ENCODE measurements at places on chromosomes 3 and 15. TPM values are rescaled to one million over a fixed set of nuclear protein-coding genes. Genes with fewer than 3 reads are reported as not detected.

APH1B gene
- total RNA-seq, result 28.1 TPM

- no peak for DNase-seq
Observed at GRCh38 chr3:128081846-128082245, 29.6 kb downstream of the SEC61A1 start.

DNA sequence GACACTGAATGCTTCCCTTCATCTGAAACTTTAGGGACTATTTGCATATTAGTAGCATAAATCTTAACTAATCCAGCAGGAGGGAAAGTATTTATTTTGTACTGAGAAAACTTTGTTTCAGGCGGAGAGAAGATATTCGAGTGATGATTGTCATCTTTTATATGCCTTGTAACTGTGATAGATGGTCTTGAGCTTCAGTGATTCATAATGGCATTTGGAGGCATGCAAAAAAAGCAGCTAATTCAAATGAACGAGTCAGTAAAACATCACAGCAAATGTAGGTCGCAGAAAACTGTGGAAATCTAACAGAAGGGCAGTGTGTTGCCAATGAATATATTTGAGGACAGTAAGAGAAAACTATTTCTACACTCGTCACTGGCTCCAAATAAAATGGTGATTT lies 643.7 kb upstream of the NAALADL2 start:
- DNase-seq, result no peak

LRRC49 gene
- total RNA-seq, result 9.8 TPM

GRCh38 chr3:110813541-110813940 lies 258.1 kb upstream of the NECTIN3 start:
- DNase-seq, result no peak

HGD gene
- total RNA-seq, result 211 TPM

GRCh38 chr3:27578032-27578431 lies 93.8 kb upstream of the SLC4A7 start:
- DNase-seq, result no peak

DNA sequence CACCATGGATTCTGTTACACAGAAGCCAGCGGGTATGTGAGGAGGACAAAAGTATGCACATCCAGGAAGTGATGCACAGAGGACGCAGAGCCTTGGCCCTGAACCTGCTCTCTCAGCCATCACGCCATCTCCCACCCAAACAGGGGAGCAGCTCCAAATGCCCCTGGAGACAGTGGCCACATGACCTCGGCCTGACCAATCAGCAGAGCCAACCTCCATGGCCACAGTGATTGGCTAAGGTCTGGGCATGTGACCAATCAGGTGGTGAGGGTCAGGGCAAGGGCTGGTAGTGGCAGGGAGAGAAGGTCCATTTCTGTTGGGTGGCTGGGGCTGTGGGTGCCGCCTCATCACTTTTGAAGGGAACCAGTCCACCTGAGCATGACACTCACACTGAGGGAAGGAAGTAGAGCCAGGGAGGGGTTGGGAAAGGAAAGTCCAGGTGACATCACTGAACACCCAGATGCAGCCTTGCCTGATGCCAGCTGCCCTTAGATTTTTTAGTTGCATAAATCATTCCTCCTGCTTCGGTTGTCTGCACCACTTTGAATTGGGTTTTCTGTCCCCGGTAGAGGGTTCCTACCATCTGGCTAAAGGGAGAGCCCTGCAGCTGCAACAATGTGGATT lies 70.3 kb upstream of the IQSEC1 start:
- no peak for DNase-seq

DNA sequence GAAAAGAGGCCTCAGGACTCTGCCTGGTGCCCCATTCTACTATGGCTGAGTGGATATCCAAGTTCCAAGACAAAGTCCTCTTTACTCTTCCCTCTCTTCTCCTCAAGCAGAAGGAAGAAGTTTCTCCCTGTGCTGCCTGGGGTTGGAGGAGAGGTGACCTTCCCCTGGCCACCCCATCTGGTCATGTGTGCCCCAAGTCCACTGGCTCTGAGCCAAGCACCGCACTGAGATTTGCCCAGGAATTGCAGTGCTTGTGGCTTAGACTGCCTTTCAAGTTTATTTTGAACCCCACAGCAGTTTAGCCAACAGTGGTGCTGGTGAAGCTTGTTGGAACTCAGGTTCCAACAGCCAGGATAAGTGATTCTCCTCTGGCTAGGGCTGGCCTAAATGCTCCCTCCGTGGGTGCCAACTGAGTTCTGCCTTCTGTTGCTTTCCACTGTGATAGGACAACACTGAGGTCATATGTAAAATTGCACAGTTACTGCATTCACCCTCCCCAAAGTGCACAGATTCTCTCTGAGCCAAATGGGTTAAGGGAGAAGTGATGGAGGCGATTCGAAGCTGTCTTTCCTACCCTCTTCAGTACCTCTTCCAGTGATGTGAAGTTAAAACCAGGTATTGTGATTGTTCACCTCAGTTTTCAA lies 69.9 kb downstream of the TMCO5A start:
- no peak for DNase-seq

GOLGA6A gene
- not detected for total RNA-seq

ITIH3 gene
- total RNA-seq, result 2.0 TPM

GRCh38 chr15:23642413-23643044 lies 5.1 kb downstream of the MAGEL2 start:
- peak; percentile 62 for DNase-seq

DNA sequence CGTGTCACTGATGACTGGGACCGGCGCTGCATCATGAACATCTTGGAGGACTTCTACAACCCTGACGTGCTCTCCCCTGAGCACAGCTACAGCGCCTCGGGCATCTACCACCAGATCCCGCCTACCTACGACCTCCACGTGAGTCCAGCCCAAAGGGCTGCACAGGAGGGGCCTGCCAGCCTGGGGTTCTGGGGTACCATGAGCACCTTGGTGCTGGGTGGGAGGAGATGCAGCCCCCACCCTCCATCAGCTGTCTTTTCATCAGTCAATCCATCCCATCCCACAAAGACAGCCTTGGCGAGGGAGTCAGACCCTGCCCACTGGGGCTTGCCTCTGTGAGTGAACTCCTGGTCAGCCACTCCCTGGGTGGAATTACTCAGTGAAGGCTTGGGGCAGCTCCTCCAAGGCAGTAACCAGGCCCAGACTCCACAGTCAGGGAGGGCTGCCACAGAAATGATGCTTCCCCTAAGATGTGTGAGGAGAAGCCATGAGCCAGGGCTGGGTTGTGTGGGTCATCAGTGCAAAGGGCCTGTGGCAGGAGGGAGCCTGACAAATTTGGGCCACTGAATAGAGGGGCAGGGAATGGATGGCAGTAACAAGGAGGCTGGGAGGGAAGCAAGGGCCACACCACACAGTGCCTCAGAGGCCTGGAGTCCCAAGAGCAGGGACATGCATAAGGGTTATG lies 47.9 kb downstream of the SEMA3G start:
- no peak for DNase-seq

GRCh38 chr3:28118087-28118486 lies 123.3 kb upstream of the CMC1 start:
- no peak for DNase-seq

- DNase-seq, result no peak
Observed at GRCh38 chr3:55826731-55827496, 339.8 kb upstream of the WNT5A start.

EAF2 gene
- 5.2 TPM for total RNA-seq

GRCh38 chr3:156366559-156366958 lies 188.4 kb downstream of the SSR3 start:
- no peak for DNase-seq

DNA sequence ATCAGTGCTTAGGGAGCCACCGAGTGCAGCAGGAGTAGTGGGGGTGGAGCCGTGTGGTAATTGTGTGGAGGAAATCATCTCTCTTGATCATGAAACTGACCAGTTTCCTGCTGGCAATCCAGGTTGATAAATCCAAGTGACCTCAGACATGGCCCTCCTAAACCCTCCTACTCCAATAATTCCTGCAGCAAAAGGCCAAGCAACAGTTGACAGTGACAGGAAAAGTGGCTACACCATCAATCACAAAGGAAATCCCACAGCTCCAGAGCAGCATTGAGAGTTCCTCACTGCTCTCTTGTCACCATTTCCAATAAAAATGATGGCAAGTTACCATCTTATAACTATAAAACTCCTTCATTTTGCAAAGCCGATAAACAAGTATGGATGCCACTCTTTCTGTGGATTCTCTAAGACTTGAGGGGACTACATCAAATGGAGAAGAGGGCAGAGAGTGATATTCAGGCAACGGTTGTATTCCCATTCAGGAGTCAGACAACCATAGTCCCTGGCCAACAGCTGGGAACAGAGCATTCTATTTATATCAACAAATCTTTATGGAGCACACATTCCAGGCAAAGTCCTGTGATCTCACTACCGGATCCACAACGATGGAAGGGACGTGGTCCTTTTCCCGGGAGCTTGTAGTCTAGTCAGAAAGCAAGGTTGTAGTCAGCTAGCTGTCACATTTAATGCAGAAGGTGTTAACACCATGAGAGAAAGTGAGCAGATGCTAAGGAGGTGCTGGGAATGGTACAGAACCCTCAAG lies 312.5 kb upstream of the CTNNB1 start:
- DNase-seq, result no peak

XCR1 gene
- 0.66 TPM for total RNA-seq

FAM227B gene
- 6.0 TPM for total RNA-seq

DNA sequence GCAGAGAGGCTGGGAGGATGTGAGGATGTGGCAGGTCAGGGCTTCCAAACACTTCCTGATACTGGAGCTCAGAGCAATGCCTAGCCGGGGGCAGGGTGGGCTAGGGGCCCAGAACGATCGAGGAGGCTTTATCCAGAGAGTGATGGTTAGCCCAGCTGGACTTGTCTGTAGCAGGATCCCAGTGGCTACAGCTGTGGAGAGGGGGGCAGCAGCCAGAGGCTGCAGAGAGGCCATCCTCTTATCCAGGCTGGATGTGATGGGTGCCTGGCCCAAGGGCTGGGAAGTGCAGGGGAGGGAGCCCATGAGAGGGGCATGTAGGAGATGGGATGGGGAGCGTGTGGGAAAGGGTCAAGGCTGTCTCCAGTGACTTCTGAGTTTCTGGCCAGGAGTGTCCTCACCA lies 4.6 kb downstream of the PARP3 start:
- no peak for DNase-seq

- DNase-seq, result peak; percentile 87
Observed at GRCh38 chr15:90191794-90192509, 9.2 kb upstream of the SEMA4B start.

C2CD4A gene
- 0.17 TPM for total RNA-seq

DNA sequence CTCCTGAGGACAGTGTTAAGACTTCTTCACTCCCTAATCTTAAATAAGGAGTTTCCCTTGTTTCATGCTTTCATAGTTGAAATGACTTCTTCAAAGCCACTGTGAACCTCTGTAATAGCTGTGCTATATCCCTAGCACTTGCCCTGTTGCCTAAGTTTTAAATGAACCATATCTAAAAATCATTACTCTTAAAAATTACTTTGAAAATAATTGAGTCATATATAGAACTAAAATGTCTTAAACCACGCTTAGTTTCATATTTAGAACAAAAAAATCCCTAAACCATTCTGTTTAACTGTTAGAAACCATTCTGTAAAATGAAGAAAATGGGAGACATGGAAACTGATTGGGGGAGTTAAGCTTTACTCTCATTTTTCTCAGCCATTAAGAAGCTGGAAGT lies 29.8 kb downstream of the DNAJC19 start:
- DNase-seq, result no peak

- DNase-seq, result no peak
Observed at GRCh38 chr3:160061525-160061924, 72.9 kb downstream of the IL12A start.
